Activated T-helper 1 cell treated with anti-CD3 and anti-CD28 coated beads, Interleukin-12 subunit alpha, Interleukin-12 subunit beta, Interleukin-2, Interleukin-4 antibody, amounts not matched to agents 30 ng/mL and 10 ng/mL and 1 ng/mL, durations not matched to agents 14 hours and 24 hours and 36 hours (primary cell): ENCODE measurements at places on chromosomes 12 and 14. TPM values are rescaled to one million over a fixed set of nuclear protein-coding genes. Genes with fewer than 3 reads are reported as not detected.

The CPSF2 gene
- total RNA-seq, result 103 and 104 TPM in 2 replicates

The SH2B3 gene
- 42.0 and 42.3 TPM in 2 replicates for total RNA-seq

The IL31 gene
- 5.5 and 6.6 TPM in 2 replicates for total RNA-seq

The PTPRR gene
- not detected in 2 replicates for total RNA-seq

The PUS1 gene
- total RNA-seq, result 92.1 and 100.0 TPM in 2 replicates

The RTN1 gene
- total RNA-seq, result not detected in 2 replicates

The KIF26A gene
- total RNA-seq, result 0.05 and 0.17 TPM in 2 replicates

The SMCO2 gene
- 0.99 and 1.8 TPM in 2 replicates for total RNA-seq

The BICDL1 gene
- total RNA-seq, result 136 and 140 TPM in 2 replicates

The RAD9B gene
- total RNA-seq, result 0.88 and 1.4 TPM in 2 replicates

The TCL1B gene
- total RNA-seq, result not detected in 2 replicates

The KRT5 gene
- total RNA-seq, result not detected in 2 replicates

The CARMIL3 gene
- total RNA-seq, result 3.0 and 3.4 TPM in 2 replicates

The CACNA1C gene
- total RNA-seq, result 0.18 and 0.27 TPM in 2 replicates
